Thymus (tissue), 14 donors: ENCODE measurements at places on chromosomes 5 and 9. TPM values are rescaled to one million over a fixed set of nuclear protein-coding genes. Genes with fewer than 3 reads are reported as not detected.

GRCh38 chr9:132769906-132770769, 99.9 kb downstream of the GTF3C4 start:
- no peaks in the 10 kb centered on the region for H3K36me3 ChIP-seq
- H3K27ac ChIP-seq: peak overlapping the region; percentile 78
- peaks cover 39% of the 10 kb centered on the region for H3K4me1 ChIP-seq

DNA sequence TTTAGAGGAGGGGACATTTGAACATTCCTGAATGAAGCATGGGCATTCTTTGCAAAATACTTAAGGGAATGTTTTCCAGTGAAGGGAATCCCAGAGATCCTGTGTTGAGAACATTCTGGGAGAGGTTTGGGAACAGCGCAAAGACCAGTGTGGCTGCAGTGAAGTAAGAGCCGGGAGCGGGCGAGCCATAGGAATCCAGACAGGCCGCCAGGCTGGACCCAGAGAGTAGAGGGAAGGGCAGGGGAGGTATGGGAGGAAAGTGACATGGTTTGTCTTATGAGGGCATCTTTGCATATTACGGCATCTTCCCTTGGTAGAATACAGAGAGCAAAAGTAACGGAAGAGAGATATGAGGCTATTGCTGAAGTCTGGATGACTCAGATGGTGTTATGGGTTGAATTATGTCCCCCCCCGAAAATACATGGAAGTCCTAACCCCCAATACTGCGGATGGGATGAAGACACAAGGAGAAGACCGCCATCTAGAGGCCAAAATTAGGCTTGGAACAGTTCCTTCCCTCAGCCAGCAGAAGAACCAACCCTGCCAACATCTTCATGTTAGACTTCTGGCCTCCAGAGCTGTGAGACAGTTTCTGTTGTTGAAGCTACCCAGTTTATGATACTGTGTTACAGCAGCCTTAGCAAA, 268.2 kb downstream of the MAST4 start:
- H3K36me3 ChIP-seq: no peaks in the 10 kb centered on the region
- H3K27me3 ChIP-seq: no peaks in the 10 kb centered on the region
- peak; percentile 46 for DNase-seq

GRCh38 chr5:101176605-101177004, 273.5 kb upstream of the ST8SIA4 start:
- H3K36me3 ChIP-seq: no peaks in the 10 kb centered on the region
- no peak overlapping the region for H3K4me3 ChIP-seq
- H3K4me1 ChIP-seq: no peaks in the 10 kb centered on the region

DNA sequence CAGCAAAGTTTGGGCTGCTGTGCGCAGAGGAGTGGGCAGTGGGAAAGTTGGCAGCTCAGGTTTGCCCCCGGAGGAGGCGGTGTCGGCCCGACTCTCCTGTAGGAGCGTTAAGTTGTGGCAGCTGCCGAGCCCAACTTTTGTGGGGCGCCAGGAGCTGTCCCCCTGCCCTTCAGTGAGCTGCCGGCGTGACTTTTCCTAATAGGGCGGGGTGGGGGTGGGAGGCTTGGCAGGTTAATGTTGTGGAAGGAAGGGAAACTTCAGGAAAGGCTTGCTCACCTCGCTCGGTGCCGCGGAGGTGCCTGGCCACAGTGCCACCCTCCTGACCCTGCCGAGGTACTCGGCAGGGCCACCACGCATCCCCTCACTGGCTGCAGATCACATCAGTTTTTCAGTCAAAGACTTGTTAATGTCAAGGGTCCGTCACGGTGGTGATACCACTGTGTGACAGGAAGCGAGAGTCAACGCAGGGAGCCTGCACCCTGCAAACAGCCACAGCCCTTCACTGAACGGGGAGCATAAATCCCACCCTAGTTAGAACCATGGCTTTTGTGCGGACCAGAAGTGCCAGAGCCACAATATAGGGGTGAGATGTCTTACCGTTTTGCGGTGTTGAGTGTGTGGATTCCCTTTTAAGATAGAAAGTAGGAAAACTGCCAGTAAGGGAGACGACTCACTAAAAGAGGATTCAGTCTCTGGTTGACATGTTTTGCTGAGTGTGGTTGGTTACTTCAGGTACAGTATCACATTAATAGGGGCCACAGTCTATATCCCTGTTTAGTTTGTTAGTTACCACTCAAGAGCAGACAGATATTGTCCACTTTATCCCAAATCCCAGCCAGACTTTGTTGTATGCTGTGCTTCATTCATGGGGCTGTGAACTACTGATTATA, 796 bp downstream of the LNPEP start:
- H3K36me3 ChIP-seq: peaks cover 4% of the 10 kb centered on the region
- no peaks in the 10 kb centered on the region for H3K27me3 ChIP-seq
- H3K27ac ChIP-seq: peak overlapping the region; percentile 94
- peak; percentile 69 for DNase-seq

DNA sequence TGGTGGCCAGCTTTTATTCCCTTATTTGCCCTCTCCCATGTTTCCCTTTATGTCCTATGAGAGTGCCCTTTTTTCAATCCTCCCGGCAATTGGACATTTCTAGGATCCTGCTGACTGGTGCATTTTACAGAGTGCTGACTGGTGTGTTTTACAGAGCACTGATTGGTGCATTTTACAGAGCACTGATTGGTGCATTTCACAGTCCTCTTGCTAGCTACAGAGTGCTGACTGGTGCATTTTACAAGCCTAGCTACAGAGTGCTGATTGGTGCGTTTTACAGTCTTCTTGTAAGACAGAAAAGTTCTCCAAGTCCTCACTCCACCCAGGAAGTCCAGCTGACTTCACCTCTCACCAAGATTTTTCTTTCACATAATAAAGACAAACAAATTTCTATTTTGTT, 15.4 kb upstream of the FANCC start:
- no peaks in the 10 kb centered on the region for H3K4me1 ChIP-seq
- no peak overlapping the region for H3K27ac ChIP-seq
- DNase-seq: no peak
- H3K27me3 ChIP-seq: no peaks in the 10 kb centered on the region
- no peak overlapping the region for H3K4me3 ChIP-seq

DNA sequence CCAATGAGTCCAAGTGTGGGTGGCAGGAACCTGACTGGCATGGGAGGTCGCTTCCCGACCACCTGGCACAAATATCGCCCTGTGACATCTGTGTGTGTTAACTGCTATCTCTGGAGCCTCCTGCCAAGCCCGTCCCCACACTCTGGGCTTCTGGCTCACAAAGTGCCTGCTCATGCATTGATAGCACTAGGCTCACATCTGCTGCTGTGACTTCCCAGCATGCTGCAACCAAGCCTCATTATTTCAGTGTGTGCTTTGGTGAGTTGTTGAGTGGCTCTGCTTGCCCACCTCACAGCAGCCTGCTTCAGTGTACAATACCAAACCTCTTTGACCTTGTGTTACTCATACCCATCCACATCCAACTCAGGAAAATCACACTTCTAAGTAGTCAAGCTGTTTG, 139.8 kb downstream of the APBA1 start:
- no peaks in the 10 kb centered on the region for H3K27me3 ChIP-seq
- H3K4me1 ChIP-seq: no peaks in the 10 kb centered on the region
- H3K4me3 ChIP-seq: no peak overlapping the region
- no peak overlapping the region for H3K27ac ChIP-seq
- no peaks in the 10 kb centered on the region for H3K36me3 ChIP-seq

DNA sequence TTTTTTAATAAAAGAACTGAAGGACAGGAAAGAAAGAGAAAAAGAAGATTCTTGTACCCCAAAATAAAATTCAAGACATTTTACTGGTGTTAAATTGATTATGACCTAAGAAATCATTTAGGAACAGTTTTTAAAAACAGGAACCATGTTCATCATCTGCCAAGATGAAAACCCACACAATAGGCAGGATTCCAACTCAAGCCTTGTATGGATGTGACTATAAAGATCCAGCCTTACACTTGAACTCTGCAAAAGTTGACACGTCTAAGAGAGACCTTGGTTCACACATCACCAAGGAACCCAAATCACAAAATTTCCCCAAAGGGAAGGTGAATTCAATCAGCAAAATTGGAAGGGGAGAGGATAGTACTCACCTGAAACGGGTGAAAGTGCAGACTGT, 82.6 kb downstream of the SMIM23 start:
- no peak overlapping the region for H3K4me3 ChIP-seq
- H3K4me1 ChIP-seq: no peaks in the 10 kb centered on the region
- H3K27me3 ChIP-seq: no peaks in the 10 kb centered on the region

- H3K27ac ChIP-seq: no peak overlapping the region
- no peak for DNase-seq
- no peaks in the 10 kb centered on the region for H3K36me3 ChIP-seq
- H3K4me1 ChIP-seq: no peaks in the 10 kb centered on the region
- H3K27me3 ChIP-seq: no peaks in the 10 kb centered on the region
These were observed 58.8 kb downstream of the C9orf153 start for GRCh38 chr9:86200599-86201162.

Gene BASP1
- total RNA-seq: 24.3 TPM

Gene PHAX
- 42.2 TPM for total RNA-seq

Gene NUTM2F
- total RNA-seq: not detected

Gene SLC9A3
- total RNA-seq: 1.3 TPM

Gene PRUNE2
- 3.4 TPM for total RNA-seq
